ENCODE measurements at places on chromosomes 7 and 10.

GRCh38 chr10:33008499-33009243 is 50.6 kb upstream of the ITGB1 start:
- peak; percentile 42 for DNase-seq

- no peak for DNase-seq
Observed at GRCh38 chr10:49361178-49361554, 34.7 kb downstream of the DRGX start.

DNA sequence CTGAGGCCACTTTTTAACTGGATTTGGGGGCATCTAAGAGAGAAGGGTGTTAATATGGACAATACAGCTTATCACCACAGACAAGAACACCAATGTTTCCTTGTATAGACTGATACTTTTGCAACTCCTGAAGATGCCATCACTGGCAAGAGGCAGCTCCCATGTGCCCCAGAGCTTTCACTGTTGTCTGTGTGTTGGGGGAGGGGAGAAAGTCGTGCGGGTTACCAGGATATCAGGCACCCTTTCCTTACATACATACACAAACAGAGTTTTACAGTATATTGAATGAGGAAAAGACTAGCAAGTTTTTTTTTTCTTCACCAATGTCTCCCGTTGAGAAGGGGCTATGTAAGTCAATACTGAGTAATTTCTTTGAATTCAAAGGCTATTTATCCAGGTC is 4.1 kb upstream of the DLX6 start:
- DNase-seq, result no peak

DNA sequence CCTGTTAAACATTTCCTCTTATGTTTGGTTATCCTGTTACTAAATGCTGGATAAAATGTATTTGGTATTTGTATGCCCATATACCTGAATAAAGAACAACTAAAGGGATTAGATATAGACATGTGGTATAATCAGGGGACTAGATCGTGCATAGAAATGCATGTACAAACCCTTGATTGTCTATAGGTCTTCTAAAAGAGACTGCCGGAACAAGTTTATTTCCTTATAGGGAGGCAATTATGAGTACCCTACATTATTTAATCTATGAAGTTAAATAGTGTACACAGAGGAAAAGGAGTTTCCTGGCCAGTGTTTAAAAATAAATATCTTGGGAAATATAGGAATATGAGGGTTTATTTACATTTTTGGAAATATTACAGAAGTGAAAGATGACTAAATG is 44.6 kb downstream of the CCSER2 start:
- no peak for DNase-seq

GRCh38 chr7:146960773-146961391 is 844.3 kb downstream of the CNTNAP2 start:
- DNase-seq, result no peak

DNA sequence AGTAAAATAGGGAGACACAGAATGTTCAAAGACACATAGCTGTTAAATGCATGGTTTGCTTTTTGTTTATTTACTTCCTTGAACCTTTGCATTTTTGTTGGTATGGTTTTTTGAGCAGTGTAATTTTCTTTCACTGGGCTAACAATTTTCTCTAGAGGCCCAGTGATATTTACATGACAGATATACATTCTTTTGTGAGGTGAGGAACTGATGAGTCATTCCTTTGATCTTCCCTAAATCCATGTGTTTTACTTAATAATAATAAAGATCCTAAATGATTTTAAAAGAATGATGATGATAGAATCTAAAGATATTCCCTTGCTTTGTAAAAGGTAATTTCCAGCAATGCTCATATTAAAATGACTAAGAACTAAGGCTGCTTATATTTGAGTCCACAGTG is 188.5 kb upstream of the ANK3 start:
- DNase-seq, result no peak

DNA sequence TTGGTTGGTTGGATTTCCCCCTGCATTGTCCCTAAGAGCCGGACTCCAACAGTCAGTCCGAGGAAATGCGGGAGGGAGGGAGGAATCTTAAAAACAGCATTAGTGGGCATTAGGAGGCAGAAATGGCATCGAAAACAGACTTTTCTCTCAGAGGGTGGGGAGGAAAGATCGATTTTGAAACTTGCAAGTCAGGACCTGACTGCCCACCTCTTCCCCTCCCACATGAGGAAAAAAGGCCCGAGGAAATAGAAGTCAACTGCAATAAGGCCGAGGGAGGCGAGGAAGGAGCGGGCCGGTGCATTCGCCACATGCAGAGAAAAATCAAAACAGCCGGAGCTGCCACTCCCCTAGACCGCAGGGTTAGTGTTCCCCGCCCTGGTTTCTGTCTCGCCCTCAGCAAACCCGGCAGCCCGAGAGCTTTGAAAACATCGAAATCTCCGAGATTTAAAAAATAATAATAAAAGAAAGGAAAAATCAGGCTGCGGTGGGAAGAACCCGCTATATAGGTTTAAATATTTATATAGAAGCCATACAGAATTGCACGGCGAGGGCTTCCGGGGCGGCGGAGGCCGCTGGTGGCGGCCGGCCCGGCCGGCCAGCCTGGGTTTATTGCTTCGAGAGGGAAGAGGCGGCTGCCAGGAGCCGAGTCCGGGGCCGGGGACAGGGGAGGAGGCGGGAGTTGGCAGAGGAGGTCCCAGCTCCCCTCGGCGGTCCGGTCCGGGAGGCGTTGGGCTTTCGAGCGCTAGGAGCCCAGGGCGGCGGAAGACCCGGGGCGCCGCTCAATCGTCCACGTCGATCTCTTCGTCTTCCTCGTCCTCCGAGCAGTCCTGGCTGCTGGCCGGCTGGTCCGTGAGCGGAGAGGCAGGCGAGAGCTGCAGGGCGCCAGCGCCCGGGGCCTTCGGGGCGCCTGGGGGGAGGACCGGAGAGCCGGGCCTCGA is 2.5 kb downstream of the LBX1 start:
- DNase-seq, result no peak

- DNase-seq, result no peak
Observed at GRCh38 chr10:69685426-69685801, 55.4 kb downstream of the FAM241B start.

DNA sequence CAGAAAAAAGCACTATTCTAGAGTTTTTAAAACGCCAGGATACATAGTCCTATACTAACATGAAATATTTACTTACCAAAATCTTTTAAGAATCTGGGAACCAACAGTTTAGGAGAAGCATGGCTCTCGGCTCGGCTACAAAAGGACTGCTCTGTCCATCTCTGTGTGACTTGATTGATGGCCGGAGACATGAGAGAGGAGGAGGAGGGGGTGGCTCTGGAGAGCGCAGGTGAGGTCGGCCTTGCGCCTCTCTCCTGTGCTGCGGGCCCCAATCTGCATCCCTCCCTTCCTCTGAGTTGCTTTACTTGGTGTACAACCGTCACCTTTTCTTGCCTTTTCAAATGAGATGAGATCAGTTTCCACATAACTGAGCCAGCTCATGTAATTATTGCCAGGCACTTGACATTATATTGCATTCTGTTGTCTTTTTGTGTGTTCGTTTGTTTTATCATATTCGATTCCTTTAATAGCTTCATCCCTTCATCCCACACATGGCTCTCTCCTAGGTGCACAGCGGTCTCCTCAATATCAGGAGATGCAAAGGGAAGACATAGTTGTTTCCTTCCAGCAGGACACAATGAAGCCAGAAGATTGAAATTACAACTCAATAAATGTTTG is 87.8 kb upstream of the KLF6 start:
- DNase-seq, result no peak

DNA sequence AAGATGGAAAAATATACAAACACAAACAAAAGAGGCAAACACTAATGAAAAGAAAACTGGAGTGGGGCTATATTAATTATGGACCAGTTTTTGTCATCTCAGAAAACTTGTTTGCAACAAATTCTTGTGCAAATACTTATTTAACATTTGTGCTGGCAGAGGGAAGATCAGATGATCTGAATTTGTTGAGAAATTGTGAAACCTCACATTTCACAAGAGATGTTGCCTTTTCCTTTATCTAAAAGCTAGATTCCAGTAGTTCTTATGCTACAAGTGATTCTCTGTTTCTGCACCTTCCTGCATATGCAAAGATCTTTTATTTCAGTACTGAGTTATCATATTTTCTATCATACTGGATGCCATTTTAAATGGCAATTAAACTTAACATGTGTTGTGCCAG is 320.7 kb downstream of the SUGCT start:
- no peak for DNase-seq

GRCh38 chr10:75508239-75508813 is 76.9 kb downstream of the LRMDA start:
- no peak for DNase-seq

DNA sequence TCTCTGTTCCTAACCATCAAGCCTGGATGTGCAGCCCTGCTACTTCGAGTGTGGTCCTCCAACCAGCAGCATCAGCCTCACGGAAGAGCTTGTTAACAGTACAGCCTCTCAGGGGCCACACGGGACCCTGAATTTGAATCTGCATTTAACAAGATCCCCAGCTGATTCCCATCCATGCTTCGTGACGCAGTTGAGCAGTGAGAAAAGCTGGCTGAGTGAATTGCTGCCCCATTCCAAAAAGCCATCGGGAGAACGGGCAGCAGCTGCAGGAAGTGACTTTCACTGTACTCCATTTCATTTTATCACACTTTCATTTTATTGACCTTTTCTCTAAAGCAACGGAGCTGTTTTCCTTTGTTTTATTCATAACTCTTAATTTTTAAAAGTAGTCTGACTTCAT is 22.5 kb downstream of the FAM171A1 start:
- DNase-seq, result no peak

DNA sequence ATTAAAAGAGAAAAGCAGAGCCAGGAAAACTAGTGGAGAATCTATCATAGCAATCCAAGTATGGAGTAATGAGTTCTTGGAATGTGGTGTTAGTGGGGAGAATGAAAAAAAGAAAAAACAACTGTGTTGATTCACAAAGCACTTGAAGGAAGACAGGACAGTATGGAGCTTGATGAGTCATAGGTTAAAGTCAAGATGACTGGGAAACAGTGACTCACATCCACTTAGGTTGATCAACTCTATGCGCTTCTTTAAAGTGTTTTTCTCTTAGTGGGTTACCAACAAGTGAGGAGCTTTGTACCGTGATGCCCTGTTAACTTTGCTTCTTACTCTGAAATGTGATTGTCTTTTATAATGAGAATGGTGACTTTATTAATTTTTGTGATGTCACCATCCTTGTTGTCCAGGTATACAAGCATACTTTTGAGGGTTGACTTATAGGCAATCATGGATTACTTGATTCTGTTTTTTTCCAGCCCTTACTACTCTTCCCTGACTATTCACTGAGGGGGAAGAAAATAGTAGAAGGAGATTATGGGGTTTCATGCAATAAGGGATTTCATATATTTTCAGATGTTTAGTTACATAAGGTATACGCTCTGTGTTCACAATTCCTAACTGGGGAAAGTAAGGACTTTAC is 32.1 kb upstream of the MDFIC start:
- DNase-seq, result no peak

DNA sequence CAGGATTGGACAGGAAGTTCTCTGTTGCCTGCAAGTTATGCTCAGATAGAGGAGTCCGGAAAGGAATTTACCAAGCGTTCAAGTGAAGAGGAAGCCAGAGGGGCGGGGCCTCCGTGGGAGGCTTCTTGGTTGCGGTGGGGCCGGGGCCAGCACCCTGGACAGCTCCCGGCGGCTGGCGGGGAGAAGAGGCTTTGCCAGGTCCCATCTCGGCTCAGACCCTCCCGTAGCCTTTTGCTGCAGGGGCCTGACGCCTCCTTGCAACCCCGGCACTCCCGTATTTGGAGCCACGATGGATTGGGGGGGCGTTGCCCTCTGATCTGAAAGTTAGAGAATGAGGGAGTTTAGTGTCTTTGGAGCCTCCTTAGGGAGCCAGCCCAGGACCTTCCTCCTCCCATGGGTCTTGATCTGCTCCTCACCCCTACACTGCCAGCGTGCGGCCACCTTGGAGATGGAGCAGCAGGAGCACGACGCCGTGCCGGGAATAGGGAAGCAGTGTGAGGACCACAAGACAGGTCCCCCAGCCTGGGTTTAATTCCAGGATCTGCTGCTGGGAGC is 3.1 kb upstream of the SLC18A3 start:
- no peak for DNase-seq

DNA sequence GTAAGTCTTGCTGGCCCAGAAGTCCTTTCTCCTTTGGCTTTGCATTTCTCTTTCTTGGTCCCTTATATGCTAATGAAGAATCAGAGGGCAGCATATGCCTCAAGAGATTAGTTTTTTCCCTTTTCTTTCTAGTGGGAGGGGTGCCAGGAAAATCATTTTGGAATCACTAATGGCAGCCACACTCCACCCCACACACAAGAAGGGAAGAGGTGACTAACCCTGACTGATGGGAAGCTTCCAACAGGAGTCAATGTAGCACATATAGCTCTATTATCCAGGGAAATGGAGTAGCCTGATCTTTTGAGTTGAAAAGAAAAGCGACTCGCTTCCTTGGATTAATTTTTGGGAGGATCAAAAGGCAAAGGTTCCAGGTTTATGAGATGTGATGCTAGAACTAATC is 225.3 kb downstream of the KIF20B start:
- DNase-seq, result no peak

- no peak for DNase-seq
Observed at GRCh38 chr10:24814568-24815313, 91.1 kb upstream of the ARHGAP21 start.

DNA sequence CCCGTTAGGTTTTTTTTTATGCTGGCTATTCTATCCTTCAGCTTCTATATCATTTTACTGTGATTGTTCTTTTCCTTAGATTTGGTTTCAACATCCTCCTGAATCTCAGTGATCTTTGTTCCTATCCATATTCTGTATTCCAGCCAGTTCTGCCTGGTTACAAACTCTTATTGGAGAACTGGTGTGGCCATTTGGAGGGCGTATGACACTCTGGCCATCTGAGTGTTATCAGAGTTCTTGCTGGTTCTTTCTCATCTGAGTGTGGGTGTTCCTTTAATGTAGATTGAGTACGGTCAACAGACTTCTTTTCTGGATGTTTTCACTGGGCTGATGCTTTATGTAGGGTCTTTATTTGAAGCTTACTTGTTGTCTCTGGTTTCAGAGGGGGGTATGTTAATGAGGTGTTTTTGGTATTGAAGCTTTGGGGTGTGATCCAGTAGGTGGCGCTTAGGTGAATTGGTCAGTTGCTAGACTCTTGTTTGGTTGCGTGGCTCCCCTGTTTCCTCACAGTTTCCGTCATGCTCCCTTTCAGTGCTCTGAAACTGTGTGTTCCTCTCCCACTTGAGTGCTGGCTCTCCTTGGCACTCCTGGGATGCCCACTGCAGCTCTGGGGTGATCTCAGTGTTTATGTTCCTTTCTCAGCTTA is 80.7 kb downstream of the FANK1 start:
- DNase-seq, result no peak

GRCh38 chr10:73937333-73938043 is 26.6 kb downstream of the PLAU start:
- no peak for DNase-seq

GRCh38 chr10:116353817-116354216 is 29.6 kb downstream of the CCDC172 start:
- no peak for DNase-seq

DNA sequence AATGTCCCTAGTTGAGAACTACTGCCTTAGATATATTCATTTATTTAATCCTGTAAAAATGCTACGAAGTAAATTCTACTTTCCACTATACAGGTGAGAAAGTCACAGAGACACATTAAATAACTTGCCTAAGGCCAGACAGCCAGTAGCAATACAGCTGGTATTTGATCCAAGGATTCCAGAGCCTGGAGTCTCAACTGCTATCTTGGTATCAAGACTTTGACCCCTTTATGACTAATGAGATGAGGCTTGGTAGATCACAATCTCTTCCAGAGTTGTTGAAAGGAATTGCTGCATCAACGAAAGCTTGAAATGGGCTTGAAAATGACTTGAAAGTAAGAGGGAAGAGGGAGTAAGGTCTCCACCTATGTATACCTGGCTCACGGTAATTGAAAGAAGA is 83.3 kb downstream of the ORC5 start:
- DNase-seq, result no peak

- no peak for DNase-seq
Observed at GRCh38 chr7:106901828-106902441, 36.9 kb downstream of the PIK3CG start.

Measured in nucleus accumbens (tissue), 56 donors.